Activated CD8-positive, alpha-beta T cell treated with anti-CD3 and anti-CD28 coated beads, Interleukin-2, amount 10 ng/mL, durations not matched to agents 7 days and 5 days (primary cell): ENCODE measurements at places on chromosomes 7 and 10. TPM values are rescaled to one million over a fixed set of nuclear protein-coding genes. Genes with fewer than 3 reads are reported as not detected.

- no peak for DNase-seq
- H3K27me3 ChIP-seq, result no peaks in the 10 kb centered on the region
- H3K27ac ChIP-seq, result no peak overlapping the region
- no peak overlapping the region for H3K4me3 ChIP-seq
Measured at GRCh38 chr10:17386616-17387075, 67.7 kb downstream of the ST8SIA6 start.

DNA sequence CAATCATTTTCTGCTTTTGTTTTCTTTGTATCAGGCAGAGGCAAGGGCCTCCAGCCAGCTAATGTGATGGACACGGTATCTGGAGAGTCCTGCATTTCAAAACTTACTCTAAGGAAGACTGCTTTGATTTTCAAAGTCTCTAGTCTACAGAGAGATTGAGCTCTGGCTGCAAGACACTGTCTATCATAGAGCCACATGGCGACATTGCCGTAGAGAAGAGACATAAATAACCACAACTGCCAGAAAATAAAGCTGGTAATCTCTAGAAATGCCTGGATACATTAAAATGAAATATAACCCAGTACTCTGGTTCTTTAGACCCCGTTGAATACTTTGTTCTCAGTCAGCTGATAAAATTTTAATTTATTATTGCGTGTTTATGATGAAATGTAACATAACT lies 90.8 kb downstream of the OTUD1 start:
- no peak for DNase-seq
- H3K27me3 ChIP-seq, result no peaks in the 10 kb centered on the region
- no peaks in the 10 kb centered on the region for H3K36me3 ChIP-seq

DNA sequence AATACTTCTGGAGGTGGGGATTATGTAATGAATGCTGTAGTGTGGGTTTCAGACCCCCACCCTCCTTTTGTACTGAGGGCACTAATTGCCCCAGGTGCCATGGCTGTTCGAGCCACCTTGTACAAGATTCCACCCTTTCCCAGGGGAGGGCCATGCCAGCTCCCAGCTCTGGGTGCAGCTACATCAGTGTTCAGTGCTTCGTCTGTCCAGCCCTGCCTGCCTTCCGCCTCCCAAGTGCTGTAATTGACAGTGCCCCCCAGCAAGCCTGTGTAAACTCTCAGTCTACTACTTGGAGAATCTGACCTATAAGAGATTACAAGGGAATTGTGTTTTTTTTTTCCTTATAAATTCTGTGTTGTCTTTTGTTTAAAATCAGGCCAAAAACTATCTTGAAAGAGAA lies 33.0 kb downstream of the GTF2I start:
- no peak overlapping the region for H3K4me3 ChIP-seq
- H3K27ac ChIP-seq, result no peak overlapping the region

Gene KCNH2
- total RNA-seq, result not detected
